Activated CD4-positive, alpha-beta T cell treated with anti-CD3 and anti-CD28 coated beads, Interleukin-2, amount 50 U/mL, for 24 hours (primary cell): ENCODE measurements at places on chromosomes 16 and 17.

GRCh38 chr17:9239793-9240658 is 218.7 kb downstream of the NTN1 start:
- peak; percentile 46 for DNase-seq

DNA sequence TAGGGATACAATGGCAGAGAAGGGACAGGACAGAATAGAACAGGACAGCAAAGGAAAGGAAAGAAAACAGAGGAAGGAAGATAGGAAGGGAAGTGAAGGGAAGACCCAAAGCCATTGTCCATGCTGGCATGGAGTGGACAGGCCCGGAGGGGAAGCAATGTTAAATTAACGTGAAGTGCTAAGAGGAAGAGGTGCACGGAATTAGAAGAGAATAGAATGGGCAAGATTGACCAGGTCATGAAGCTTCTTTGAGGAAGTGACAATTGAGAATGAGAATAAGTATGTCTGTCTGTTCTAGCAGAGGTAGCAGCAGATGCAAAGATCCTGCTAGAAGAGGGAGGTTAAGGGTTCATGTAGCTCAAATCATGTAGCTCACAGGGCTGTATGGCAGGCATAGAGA is 117.2 kb downstream of the MAF start:
- no peak for DNase-seq

DNA sequence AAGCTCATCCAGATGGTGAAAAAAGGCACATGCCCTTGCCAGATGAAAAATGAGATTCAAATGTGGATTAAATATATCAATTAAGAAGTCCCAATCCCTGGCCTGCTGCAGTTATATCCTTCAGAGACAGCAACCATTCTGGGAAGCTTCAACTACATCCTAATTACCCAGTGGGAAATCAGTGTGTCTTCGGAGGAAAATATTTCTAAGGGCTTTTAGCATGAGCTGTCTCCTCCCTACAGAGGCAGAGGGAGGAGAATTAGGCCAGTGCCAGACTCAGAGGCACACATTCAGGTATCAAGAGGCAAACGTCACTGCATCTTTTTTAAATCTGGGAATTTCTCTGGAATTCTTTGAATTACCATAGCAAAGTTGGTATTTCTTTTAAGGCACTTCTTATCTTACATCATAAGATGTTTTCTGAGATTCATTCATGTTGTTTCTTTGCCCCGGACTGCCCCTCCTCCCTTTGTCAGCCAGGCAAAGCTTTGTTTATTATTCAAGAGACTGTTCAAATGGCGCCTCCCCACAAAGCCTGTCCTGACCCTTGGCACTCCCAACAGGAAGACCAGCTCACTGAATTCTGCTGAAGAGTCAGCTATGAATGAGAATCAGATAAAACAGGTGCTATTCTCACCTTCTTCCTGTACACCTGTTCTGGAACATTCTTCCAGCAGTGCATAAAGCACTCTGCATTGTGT is 38.3 kb upstream of the SMPD3 start:
- no peak for DNase-seq

- DNase-seq: no peak
Observed at GRCh38 chr16:80735846-80736245, 68.6 kb downstream of the CDYL2 start.

DNA sequence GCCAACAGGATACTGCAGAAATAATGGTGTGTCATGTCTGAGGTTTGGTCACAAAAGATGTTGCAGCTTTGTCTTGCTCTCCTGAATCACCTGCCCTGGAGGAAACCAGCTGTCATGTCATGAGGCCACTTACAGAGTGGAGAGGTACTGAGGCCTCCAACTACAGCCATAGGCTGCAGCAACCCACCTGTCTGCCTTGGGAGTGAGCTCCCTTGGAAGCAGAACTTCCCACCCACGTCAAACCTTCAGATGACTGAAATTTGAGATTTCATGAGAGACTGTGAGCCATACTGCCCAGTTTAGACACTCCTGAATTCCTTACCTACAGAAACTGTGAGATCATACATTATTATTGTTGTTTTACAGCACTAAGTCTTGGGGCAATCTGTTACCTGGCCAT is 475.9 kb downstream of the HS3ST3B1 start:
- no peak for DNase-seq

DNA sequence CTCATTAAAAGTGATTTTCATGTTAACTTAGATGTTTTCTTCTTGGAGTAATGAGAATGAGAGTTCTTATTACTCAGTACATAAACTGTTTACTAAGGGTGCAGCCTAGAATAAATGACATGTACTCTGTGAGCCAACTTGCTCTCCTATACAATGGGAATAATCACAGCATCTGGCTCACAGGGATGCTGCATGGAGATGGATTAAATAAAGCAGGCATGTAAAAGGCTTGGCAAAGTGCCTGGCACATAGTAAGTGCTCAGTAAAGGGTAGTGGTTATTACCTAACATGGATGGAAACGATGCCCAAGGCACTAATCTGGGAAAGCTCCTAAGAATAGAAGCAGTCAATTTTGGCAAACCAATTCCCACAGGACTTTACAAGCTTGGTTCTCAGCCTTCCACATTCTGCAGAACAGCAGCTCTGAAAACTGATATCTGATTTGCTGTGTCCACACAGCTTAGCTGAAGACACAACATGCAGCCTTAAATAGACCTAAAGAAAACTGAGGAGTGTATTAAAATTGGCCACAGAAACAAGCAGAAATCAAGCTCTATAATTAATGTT is 176.1 kb downstream of the ABCC12 start:
- DNase-seq: no peak

GRCh38 chr17:41037853-41038350 is 3.2 kb upstream of the KRTAP1-3 start:
- no peak for DNase-seq
